ENCODE measurements at places on chromosomes 11 and 22.

GRCh38 chr11:43532041-43532440 is 148.5 kb upstream of the HSD17B12 start:
- DNase-seq: no peak

DNA sequence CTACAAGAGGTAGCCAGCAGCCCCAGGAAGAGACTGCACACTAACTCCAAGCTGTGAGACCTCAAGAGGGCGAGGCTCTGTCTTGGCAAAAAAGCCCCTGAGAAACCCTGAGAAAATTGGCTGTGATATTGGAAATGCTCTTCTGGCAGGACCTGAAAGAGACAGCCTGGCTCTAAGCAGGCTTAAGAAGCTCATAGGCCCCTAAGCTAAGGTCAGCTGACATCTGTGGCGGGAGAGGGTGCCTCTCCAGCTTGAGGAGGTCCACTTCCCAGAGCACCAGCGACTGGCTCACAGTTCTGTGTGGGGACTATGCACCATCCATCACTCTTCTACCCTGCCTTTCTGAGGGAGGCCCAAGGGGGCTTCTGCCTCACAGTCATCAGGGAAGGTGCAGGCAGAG is 12.4 kb downstream of the PLEKHA7 start:
- no peak for DNase-seq

DNA sequence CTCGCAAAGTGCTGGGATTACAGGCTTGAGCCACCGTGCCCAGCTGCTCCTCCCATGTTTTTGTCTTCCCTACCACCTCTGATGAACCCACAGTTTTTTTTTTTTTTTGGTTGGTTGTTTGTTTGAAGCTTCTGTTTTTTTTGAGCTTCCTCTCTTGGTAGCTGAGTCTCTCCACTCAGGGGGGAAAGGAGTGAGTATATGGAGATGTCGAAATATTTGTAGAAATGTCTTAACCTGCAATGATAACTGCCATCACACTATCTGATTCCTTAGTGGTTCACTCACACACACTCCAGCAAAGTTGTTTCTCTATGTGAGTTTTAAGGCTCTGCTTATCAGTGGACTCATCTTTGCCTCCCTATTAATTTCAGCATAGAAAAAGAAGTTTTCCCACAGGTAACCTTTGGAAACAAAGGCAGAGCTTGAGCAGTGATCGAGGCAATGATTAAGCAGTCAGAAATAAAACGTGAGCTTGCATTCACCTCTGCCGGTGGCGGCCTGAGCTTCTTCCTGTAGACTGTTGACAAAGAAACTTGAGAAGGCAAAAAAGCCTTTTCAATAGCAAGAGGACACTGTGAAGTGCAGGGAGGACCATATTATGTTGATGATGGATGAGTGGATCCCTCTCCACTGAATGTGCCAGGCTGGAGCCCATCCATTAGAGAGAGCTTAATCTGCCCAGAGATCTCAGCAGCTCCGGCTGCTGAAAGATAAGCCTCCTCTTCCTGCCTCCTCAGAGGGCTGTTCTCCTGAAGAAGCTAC is 29.0 kb upstream of the RASSF10 start:
- no peak for DNase-seq

GRCh38 chr22:25833091-25833490 is 91.1 kb downstream of the MYO18B start:
- no peak for DNase-seq

DNA sequence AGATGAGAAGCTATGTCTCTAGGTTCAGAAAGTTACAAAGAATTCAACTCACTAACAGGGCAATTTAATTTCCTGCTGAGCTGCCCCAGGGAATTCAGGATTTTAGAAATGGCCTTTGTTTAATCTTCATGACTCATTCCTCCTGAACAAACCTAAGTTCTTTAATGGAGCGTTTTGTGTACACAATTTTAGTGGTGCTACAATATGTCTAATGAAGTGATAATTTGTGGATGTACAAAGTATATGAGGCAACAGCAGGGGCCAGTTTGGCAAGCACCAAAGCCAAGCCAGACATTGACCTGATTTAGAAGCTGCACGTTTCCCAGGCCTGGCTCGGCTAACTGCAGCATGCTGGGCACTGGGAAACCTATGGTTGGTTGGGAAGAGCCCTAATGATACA is 34.4 kb upstream of the HEPHL1 start:
- DNase-seq: peak; percentile 8

Data from HCT116 (cell line).